ENCODE measurements at places on chromosomes 6 and 20.

- peak; percentile 75 for DNase-seq
These were observed 7.6 kb upstream of the TMEM14A start for GRCh38 chr6:52663120-52663935.

DNA sequence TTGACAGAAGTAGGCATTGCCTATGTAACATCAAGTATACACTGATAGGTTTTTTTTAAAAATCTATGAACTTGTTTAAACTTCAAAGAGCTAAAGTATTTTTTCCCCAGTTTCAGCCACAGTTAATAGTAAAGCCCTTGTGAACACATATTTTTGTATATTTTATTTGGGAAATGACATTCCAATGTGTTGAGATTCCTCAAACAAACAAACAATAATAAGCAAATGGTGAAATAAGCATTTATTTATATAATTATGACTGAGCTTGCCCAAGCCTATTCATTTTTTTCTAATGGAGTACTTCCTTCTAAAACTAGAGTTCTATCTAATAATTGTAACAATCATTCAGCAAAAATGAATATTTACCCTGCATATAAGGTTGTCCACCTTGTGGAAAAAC lies 12.5 kb downstream of the SYCP2 start:
- peak; percentile 18 for DNase-seq

GRCh38 chr20:62956387-62957135 lies 4.1 kb downstream of the SLC17A9 start:
- no peak for DNase-seq

DNA sequence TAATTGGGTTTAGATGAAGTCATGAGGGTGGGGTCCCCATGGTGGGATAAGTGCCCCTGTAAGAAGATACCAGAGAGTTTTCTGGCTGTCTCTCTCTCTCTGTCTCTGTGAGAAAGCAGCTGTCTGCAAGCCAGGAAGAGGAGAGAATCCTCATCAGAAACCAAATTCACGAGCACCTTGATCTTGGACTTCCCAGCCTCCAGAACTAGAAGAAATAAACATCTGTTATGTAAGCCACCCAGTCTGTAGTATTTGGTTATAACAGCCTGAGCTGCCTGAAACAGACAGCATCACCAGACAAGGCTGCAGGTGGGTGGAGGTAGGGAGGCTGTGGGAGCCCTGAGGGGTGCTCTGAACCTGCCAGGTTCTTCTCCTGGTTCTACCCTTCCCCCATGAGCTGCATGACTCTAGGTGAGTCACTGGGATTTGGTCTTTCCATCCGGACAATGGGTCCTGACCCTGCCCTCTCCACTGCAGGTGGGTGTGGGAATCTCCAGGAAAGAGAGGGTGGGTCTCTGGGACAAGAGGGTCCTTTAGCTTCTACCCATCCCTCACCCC lies 34.3 kb upstream of the VEGFA start:
- no peak for DNase-seq

DNA sequence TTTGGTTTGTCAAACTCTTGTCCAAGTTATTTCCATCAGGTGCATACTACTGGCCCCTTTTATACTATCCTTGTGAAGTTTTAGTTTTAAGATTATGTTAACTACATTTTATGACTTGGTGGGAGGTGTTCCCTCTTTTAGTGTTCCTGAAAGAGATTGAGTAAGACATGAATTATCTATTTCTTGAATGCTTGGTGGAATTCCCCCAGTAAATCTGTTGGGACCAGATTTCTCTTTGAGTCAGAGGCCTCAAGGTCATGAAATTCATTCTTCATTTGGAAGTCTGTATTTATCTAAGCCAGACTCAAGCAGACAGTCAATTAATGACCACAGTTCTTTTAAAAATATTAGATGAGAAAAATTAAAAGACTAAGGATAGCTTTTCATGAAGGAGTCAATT lies 81.3 kb downstream of the MOXD1 start:
- no peak for DNase-seq

- DNase-seq = no peak
These were observed 277.3 kb downstream of the ZNF217 start for GRCh38 chr20:53316206-53316937.

- no peak for DNase-seq
These were observed 384.5 kb upstream of the ARID1B start for GRCh38 chr6:156392648-156393047.

DNA sequence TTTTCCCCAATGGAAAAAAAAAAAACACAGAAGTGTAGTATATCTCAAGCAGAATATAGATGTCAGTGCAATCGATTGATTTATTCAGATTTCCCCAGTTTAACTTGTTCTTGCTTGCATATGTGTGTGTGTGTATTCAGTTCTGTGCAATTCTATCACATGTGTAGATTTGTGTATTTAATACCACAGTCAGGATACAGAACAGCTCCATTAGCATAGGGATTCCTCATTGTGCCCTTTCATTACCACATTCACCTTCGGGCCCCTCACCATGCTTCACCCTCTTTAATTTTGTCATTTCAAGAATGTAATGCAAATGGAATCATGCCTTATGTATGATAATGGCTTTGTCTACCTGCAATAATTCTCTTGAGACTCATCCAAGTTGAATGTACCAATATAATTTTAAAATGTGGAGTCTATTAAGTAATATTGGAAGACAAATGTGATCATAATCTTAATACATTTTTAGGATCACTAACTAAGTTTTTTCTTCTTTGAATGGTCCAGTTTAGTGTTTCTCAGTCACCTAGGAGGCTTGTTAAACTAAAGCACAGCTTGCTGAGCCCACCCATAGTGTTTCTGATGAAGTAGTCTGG lies 187.9 kb downstream of the TENT5A start:
- no peak for DNase-seq

DNA sequence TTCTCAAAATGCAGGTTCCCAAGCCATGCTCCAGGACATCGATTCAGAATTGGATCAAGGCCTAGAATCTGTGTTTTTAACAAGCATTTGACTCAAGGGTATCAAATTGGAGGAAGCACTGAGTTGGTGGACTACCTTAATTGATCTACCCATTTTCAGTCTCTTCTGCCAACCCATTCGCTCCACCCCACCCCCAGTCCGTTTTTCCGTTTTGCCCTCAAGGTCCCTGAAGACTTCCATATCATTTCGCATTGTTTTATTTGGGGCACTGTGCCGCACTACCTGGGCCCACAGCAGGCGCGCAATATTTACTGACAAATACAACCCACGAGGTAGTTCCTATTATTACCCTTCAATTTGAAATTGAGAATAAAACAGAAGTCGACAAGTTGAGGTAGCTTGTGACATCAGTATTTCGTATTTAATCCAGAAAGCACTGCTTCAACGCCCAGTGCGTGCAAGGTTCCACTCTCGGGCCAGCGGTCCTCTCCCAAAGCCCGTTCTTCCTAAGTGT lies 557 bp upstream of the DHX35 start:
- DNase-seq = peak; percentile 10

DNA sequence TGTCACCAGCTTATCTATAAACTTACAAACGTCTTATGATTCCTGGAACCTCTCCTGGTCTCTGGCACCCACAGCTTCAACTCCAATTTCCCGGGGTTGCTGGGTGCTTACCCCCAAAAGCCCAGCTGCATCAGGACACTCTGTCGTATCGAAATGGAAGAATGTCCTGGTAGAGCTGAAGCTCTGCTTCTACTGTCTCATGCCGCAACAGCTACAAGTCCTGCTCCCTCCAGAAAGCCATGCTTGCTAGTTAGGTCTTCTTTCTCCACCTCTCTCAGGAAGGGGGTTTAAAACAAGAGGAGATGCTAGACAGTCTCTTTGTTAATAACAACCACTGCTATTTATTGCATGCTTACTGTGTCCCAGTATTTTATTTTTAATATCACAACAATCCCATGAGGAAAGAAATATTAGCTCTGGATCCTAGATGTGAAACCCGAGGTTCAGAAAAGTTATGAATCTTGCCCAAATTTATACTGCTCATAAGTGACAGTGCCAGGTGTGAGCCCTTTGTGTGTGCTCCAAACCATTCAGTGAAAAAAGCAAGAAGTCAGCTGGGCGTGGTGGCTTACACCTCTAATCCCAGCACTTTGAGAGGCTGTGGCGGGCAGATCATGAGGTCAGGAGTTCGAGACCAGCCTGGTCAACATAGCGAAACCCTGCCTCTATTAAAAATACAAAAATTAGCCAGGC lies 82.3 kb upstream of the GCM1 start:
- DNase-seq = no peak

- no peak for DNase-seq
These were observed 632.7 kb upstream of the AGPAT4 start for GRCh38 chr6:161906571-161906970.

DNA sequence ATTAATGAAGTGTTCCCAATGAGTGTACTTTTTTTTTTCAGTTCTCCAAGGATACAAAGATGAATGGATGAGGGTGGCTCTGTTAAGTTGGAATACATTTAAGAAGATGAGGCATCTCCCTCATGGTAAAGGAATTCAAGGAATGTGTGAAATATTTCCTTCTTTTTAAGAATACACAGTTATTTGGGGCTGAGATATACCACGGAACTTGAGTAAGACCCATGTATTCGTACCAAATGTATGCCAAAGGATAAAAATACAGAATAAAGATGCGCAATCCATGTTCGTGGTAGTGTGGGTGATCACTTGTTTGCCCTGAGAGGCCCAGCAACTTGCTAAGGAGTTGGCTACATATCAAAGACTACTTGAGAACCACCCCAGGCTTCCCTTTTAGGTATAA lies 164.2 kb upstream of the TCF21 start:
- no peak for DNase-seq

DNA sequence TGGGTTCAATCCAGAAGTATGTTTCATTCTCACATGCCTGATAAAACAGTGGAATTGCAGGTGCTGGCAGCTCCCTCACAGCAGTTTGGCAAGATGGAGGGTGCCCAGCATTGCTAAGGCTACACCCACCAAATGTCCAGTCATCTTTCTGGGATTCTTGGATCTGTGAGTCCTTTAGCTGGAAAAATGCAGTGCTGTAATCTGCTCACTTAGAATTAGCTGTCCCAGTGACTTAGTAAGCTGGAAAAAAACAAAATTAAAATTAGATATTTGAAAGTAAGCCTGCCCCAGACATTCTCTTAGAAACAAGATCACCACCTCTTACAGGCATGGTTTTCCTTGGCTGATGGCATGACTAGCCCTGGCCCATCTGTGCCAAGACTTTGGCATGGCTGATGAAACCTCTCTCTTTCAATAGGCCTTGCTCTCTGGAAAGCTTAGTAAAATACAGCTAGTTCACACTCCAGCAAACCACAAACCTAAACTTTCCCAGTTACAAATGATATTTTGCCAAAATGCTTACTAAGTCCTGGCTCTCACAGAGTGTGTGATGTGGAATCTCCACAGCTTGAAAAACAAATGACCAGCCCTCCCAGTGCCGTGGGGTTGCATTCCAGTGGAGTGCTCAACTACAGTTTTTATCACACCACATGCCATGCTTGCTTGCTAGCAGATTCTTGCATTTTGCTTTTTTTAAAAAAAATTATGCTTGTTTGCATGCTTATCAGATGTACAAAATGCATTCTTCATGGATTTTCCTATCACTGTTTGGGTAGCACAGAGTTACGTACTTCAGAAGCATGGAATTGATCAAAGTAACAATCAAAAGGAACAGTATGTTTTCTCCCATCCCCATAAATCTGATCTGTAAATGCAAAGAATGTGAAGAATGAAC lies 261.5 kb downstream of the EYA4 start:
- DNase-seq = no peak

Data from kidney capillary endothelial cell (primary cell).